ENCODE measurements at places on chromosomes 2 and 18.

DNA sequence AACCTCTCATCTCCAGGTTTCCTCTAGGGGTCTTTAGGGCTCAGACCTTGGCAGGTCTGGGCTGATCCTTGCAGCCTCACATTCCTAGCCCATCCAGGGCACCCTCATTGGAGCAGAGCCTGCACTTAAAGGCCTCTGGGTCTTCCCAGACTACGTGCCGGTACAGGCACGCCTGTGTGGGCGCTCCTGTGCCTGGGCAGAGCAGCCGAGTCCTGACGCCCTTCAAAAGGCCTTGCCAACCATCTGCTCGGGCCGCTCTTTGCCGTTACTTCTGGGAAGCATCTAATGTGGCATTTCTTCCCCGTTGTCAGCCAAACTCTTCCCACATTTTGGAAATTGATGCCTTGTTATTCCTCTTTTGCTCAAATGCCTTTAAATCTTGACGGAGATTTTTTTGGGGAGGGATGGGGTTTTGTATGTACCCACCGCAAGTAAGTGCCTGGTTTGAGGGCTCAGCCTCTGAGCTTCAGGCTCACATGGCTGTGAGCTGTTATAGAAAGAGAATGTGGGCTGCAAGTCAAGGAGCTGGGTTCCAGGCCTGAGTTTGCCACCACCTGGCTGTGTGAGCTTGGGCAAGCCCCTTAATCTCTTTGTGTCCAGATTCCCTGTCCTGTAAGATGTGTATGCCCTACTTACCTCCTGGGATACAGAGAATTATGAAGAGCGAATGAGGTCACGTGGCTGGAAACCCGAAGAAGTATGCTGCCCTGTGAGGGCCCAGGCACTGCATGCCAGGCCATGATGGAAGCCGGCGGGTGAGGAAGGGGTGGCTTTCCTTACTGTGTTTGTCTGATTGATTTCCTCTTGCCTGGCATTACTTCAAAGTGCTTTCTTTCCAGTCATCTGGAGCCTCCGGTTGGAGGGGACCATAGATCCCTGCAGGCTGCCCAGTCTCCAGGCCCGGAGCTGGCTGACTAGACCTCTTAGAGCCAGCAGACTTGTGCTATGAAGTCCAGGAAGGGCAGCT is 20.6 kb downstream of the EHD3 start:
- DNase-seq, result no peak

DNA sequence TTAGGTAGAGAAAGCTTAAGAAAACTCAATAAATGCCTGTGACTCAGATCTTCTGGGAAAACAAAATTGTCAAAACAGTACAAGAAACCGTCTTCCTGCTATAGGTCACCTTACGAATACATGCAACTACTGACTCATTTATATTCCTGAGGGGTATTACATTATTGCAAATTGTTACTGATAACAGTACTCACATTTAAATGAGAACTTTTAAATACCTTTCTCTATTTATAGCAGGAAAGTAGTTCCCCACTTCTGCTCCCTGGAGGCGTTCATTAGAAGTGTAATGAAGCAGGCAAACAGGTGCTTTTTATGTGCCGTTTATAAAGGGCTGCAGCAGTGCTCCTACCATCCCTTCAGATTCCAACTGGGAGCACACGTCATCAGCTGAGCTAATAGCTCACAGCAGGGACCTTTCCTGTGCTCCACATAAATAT is 65.1 kb upstream of the RPRM start:
- DNase-seq, result no peak

DNA sequence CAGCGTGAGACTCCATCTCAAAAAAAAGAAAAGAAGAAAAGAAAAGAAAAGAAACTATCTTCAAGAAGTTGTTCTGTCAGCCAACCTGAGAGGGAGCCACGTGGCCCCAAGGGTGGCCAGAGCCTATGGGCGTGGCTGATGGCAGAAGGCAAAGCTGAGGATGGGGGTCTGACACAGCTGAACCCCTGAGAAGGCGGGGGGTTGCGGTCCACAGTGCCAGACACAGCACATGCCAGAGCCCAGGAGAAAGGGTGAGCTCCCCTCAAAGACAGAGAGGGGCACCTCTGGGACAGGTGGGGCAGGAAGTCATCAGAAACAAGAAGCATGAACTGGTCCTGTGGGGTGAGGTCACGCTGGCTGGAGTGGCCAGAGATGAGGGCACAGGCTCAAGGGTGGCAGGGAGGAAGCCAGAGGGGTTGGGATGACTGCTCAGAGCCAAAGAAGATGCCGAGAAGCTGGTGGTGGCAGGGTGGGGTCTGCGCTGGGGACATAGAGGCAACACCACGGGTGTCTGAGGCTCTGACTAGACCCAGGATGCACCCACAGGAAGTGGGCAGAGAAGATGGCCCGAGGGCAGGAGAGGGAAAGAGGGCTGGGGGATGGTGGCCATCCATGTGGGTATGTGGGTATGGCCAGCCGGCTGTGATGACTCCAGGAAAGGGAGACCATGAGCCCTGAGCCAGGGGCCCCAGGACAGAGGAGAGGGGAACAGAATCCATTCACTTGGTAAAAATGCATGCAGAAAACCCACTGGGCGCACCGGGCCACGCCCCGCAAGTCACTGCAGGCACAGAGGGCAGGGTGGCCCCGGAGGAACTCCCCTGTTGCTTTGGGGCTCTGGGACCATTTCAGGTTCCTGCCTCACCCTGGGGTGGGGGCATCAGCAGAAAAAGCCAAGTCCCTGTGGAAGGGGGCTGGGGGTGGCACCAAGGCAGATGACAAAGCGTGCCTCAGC is 8.4 kb downstream of the KIF1A start:
- no peak for DNase-seq

DNA sequence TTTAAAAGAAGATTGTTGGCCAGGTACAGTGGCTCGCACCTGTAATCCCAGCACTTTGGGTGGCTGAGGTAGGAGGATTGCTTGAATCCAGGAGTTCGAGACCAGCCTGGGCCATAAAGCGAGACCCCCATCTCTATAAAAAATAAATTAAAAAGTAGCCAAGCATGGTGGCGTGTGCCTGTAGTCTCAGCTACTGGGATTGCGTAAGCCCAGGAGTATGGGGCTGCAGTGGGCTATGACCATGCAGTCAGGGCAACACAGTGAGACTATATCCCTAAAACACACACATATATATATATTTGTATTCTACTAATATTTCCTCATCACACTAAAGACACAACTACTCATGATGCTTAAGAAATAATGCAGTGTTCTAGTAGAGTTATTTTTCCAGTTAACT is 7.1 kb downstream of the HDHD2 start:
- DNase-seq, result no peak

DNA sequence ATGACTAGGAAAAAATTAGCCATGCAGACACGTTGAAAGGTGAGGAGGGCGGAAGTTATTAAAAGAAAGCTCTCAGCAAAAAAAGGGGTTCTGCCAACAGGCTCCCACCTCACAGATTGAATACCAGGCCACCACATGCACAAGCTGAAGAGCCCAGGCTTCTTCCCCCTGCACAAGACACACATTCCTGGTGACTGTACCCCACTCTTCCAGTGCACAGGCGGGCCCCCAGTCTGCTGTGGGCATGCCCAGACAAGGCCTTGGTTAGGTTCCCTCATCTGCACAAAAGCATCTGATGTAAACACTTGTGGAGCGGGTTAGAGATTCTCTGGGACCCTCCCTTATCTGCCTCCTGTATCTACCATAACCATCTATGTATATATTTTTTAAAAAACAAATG is 81.7 kb downstream of the AGPS start:
- DNase-seq, result no peak

- DNase-seq, result no peak
Measured at GRCh38 chr2:220432645-220433044, 805.2 kb downstream of the SLC4A3 start.

- no peak for DNase-seq
Measured at GRCh38 chr18:8863427-8863826, 158.1 kb downstream of the MTCL1 start.

- DNase-seq, result no peak
Measured at GRCh38 chr2:28359222-28360057, 33.2 kb upstream of the FOSL2 start.

- no peak for DNase-seq
Measured at GRCh38 chr2:239465017-239466001, 64.5 kb upstream of the HDAC4 start.

DNA sequence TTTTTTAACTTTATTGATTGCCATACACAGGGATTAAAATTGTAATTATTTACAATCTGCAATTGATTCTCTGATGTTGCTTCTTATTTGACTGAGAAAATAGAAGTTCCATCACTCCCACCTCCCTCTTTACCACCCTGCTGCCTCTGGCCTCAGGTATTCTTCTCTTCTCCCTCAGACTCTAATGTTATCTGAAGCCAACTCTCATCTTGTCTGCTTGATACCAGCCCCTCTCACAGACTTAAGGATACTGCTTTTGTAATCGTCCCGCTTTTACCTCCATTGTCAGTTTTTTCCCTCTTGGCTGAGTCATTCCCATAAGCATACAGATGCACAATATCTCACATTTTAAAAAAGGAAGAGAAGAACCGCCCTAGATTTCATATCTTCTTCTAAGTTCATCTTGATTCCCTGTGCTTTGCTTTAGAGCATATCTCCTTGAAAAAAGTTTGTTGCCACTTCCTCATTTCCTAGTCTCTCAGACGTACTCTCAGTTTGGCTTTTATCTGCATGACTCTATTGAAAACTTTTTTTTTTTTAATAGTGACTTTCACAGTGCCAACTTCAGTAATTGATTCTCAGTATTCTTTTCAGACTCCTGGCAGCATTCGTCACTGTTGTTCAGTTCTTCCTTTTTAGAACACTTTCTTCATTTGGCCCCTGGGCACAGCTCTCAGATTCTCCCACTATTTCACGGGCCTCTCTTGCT is 31.1 kb downstream of the SPAG16 start:
- no peak for DNase-seq

Data from fibroblast of skin of left quadriceps (primary cell).